AG04450 (cell line): ENCODE measurements at places on chromosomes 2 and 18.
A peak's percentile ranks its signal among the peaks of the same experiment; 100 is the strongest.

DNA sequence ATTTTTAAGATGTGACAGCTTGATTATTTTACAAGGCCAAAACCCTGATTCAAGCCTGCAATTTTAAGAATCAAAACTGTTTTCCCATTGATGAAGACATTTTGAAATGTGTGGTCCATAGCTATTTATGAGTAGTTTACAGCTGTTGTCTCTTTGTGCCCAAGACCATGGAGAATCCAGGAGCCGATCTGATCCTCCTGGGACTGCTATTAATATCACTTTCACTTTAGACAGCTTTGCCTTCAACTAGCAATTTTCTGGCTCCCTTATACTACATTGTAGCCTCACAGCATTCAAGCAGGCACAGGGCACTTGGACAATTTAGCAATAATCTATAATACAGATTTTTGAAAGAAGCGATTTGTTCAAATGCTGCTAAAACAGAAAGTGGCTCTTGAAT is 172.9 kb downstream of the SLC8A1 start:
- no peak for DNase-seq

- no peak for DNase-seq
Measured at GRCh38 chr18:23723121-23723520, 33.9 kb downstream of the LAMA3 start.

- no peak for DNase-seq
Measured at GRCh38 chr2:167844714-167845530, 402.5 kb downstream of the STK39 start.

DNA sequence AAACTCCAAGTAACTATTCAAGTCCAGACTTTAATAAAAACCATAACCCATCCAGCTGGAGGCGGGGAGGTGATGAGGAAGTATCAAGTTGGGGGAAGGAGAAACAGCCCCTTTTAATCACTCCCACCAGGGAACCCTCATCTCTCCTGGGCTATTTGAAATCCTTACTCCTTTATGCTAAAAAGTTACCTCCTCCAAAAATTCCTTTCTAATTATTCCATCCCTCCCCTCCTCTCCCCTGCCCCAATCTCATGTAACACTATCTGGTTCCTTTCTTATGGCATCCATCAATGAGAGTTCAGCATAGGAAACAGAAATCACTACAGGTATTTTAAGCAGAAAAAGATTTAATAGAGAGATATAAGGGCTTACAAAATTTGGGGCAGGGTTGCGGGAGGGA is 9.3 kb upstream of the SLC14A2 start:
- no peak for DNase-seq

DNA sequence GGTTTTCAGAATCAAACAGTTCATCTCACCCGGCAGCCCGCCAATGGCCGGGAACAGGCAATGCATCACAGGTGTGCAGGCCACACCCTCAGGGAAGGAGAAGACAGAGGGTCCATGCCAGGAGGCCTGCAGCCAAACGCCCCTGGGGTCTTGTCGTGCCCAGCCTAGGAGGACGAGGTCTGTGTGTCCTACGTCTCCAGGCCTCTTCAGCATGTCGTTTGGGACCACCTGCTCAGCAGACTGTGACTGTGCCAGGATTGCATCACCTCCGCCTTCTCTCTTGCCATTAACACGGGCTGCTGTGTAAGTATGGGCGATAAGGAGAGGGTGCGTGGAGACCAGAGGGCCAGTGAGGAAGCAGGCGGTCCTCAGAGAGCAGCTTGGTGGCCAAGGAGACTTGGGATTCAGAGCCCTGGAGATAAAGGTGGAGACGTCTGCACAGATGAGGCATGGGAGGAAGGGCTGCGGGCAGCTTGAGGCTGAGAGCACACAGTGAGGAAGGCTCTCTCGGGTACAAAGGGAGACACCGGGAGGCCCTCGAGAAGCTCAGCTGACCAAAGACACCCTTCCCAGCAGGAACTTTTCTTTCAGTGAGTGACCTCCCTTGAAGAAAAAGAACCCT is 37.4 kb upstream of the KLHL29 start:
- no peak for DNase-seq

- DNase-seq = no peak
Measured at GRCh38 chr2:105790461-105791149, 45.9 kb downstream of the NCK2 start.

- no peak for DNase-seq
Measured at GRCh38 chr2:111029181-111029927, 91.4 kb upstream of the BCL2L11 start.

- DNase-seq = no peak
Measured at GRCh38 chr2:74440378-74441169, 1.2 kb downstream of the RTKN start.

- DNase-seq = peak; percentile 26
Measured at GRCh38 chr2:238136820-238137537, 1.5 kb upstream of the KLHL30 start.

DNA sequence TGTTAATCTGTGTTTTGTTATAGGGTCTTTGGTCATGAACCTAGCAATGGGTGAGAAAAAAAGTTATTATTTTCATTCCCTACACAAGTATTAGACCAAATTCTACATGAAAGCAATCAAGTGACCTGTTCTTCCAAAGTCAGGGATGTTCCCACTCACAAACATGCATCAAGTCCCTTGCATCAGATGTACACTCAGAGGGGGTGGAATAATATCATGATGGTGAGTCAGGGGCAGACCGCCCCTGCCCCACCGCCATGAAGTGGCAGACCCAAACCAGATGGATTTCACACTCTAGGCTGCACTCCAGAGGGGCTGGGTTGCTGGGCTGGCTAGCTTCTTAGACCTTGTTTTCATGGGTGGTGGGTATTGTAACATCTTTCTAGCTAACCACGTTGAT is 91.4 kb downstream of the ACAA2 start:
- DNase-seq = no peak

GRCh38 chr2:190180313-190181122 is 118.0 kb upstream of the MSTN start:
- no peak for DNase-seq

- no peak for DNase-seq
Measured at GRCh38 chr2:108896741-108897140, 92.3 kb downstream of the EDAR start.

DNA sequence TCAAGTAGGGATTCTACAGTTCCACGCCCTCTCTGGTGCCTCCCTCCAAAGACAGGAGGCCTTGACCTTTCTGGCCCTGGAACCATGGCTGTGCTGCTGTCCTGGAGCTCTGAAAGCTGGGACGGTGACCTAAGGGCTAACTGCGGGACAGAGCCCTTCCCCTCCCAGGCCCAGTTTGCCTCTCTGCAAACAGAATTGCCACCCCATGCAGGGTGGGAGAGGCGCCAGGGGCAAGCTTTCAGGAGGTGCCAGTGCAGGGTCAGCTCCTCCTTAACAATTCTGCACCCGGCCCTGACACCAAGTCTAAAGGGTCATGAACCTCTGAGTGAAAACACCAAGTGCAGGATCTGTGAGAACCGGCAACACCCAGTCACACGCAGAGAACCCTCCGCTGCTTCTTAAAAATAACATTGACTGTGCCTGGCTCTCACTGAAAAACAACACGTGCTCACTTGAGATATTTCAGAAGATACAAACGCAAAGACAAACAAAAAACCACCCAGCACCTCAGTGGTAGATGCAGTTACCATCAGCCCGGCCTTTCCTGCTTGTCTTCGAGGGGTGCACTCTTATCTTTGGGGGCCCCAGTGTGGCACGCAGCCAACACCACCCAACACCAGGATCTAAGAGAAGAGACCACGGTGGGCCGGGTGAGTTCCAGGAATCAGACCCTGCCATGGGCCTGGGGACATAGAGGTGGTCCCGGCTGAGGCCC is 1.1 kb upstream of the SNED1 start:
- no peak for DNase-seq

- no peak for DNase-seq
Measured at GRCh38 chr18:73752965-73753364, 394.7 kb downstream of the FBXO15 start.

GRCh38 chr2:201930831-201931230 is 102.8 kb upstream of the FZD7 start:
- no peak for DNase-seq

GRCh38 chr2:163610817-163611556 is 124.8 kb downstream of the FIGN start:
- DNase-seq = no peak

GRCh38 chr2:234305846-234306245 is 191.0 kb downstream of the ARL4C start:
- no peak for DNase-seq

GRCh38 chr2:83342860-83343329 is 1116.2 kb downstream of the SUCLG1 start:
- no peak for DNase-seq

DNA sequence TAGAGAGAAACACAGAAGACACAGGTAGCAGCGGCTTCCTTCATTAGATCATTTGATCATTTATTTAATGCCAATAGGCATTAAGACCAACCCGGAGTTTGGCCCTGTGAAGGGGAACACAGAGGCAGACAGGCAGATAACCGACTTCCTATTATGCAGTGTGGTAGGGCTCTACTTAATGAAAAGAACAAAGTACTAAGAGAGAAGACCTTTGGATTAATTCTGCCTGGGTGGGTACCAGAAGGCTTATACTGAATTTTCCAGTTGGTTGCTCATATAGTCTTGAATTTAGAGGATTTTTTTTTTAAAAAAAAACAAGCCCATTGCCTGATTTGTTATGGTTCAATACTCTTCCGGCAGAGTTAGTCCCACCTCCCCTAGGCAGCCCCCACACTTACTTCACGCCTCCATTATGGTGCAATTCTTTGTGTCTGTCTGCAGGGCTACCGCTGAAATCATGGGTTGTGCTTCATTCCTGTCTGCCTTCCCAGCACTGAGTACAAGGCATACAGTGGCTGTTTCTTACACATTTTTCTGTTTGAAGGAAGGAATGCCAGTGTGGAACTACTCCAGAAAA is 244.3 kb upstream of the APCDD1 start:
- no peak for DNase-seq

GRCh38 chr2:161913865-161914264 is 160.2 kb downstream of the DPP4 start:
- DNase-seq = no peak

GRCh38 chr2:121825003-121825950 is 69.8 kb downstream of the TSN start:
- no peak for DNase-seq

DNA sequence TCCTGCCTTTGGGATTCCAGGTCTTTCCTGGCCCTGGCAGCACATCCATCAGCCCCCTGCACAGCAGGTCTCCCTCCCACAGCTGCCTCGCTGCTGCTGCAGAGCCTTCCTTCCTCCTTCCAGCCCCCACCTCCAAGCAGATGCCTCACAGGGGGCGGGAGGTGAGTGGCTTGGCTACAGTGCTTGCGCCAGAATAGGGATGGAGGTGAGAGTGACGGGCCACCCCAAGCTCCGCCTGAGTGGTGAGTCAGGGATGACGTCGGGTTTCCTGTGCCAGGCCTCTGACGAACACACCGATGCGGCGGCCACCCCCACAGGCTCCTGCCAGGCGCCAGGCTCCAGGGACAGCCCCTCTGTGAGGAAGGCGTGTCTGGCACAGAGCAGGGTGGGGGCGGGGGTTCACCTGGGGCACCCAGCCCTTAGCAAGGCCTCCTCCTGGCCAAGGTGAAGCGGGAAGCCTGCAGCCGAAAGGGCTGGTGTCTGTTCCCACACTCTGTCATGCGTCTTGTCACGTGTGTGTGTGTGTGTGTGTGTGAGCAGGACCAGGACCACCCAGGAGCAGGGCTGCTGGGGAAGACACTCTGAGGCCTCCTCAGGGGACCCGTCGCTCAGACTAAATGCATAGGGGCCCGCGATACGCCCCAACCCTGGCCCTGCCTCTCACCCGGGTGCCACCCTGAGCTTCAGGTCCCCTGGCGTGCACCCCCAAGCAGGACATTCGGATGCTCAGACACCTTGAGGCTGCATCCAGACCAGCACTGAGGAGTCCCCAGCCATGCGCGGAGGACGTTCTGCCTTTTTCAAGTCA is 3.4 kb upstream of the DUSP2 start:
- DNase-seq = peak; percentile 65

DNA sequence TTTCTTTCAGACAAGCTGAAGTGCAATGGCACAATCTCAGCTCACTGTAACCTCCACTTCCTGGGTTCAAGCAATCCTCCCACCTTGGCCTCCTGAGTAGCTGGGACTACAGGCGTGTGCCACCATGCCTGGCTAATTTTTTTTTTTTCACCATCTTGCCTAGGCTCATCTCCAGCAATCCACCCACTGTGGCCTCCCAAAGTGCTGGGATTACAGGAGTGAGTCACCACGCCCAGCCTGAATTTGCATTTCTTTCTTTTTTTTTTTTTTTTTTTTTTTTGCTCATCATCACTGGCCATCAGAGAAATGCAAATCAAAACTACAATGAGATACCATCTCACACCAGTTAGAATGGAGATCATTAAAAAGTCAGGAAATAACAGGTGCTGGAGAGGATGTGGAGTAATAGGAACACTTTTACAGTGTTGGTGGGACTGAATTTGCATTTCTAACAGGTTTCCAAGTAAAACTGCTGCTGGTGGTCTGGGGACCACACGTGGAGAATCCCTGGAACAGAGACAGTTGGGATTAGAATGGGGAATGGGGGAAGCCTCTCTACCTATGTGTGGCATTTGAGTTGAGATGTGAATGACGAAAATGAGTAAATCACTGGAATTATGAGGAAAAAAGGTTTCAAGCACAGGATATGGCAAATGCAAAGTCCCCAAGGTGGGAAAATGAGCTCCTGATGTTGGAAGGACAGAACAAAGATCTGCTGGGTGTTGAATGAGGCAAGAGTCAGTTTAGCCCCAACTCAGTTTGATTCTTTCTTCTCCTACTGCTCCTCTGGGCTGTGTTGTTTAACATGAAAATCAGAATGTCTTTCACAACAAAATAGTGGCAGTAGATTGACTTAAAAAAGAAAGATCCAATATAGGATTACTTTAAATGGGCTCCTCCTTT is 88.8 kb upstream of the MAP4K4 start:
- DNase-seq = no peak

GRCh38 chr2:126449677-126450076 is 206.3 kb upstream of the GYPC start:
- DNase-seq = no peak

GRCh38 chr2:2899826-2900225 is 477.8 kb downstream of the EIPR1 start:
- no peak for DNase-seq

GRCh38 chr18:58362829-58363271 is 266.0 kb downstream of the ALPK2 start:
- no peak for DNase-seq
